ENCODE measurements at places on chromosomes 4 and X.

DNA sequence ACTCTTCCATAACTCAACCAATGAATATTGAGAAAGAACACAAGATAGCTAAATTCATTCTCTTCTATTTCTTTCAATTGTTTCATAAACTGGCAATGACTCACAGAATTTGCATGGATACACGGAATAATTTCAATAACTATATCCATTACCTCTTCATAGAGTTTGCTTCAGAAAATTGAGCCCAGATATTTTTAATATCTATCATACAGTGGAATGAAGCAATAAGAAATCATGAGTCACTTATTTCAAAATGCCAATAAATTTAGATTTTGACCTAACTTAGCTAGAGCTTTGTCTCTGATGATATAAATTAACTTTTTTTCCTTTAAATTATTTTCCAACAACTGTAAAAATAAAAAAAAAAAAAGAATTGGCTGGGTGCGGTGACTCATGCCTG is 22.2 kb upstream of the MANBA start:
- H3K36me3 ChIP-seq, result peaks cover 4% of the 10 kb centered on the region
- H3K4me1 ChIP-seq, result peaks cover 2% of the 10 kb centered on the region
- H3K27ac ChIP-seq, result no peak overlapping the region
- no peak overlapping the region for H3K4me3 ChIP-seq
- DNase-seq, result no peak

- no peaks in the 10 kb centered on the region for H3K4me1 ChIP-seq
- peaks cover 31% of the 10 kb centered on the region for H3K27me3 ChIP-seq
- H3K36me3 ChIP-seq, result no peaks in the 10 kb centered on the region
- H3K4me3 ChIP-seq, result no peak overlapping the region
Observed at GRCh38 chr4:153771046-153771445, 11.2 kb upstream of the RNF175 start.

DNA sequence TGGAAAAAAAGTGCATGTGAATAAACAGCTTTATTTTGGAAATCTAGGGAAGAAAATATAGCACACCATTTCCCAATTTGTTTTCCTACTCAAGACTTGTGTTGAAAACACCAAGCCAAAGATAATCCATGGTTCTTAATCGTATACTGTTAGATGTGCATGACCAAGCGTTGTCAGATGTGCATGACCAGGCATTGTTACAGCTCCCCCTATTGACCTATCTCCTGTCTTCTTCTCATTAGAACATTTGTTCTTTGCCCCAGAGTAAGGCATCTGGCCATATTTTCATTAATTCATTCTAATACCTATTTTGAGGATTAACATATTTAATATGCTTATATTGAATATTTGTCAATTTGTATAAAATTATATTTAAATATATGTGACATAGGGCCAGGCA is 14.4 kb upstream of the VCX start:
- H3K36me3 ChIP-seq, result no peaks in the 10 kb centered on the region
- no peak overlapping the region for H3K27ac ChIP-seq
- H3K4me3 ChIP-seq, result no peak overlapping the region
- peaks cover 2% of the 10 kb centered on the region for H3K27me3 ChIP-seq
- H3K4me1 ChIP-seq, result no peaks in the 10 kb centered on the region
- no peak for DNase-seq

DNA sequence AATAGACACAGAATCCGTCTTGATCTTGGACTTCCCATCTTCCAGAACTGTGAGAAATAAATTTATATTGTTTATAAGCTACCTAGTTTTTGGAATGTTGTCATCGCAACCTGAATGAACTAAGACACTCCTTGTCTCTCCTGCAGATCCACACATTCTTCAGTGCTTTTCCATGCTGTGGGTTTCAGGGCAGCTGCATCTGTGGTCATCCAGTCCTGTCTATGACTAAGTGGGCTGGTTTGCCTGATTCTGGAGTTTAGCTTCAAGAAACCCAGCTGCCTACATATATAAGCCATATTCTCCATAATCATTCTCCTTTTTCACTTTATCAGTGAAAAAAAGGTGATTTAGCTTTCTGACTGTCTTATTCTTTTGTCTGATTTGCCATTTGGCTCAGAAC is 170.3 kb upstream of the KIT start:
- no peaks in the 10 kb centered on the region for H3K4me1 ChIP-seq
- H3K4me3 ChIP-seq, result no peak overlapping the region
- no peaks in the 10 kb centered on the region for H3K36me3 ChIP-seq
- no peak overlapping the region for H3K27ac ChIP-seq
- no peak for DNase-seq

DNA sequence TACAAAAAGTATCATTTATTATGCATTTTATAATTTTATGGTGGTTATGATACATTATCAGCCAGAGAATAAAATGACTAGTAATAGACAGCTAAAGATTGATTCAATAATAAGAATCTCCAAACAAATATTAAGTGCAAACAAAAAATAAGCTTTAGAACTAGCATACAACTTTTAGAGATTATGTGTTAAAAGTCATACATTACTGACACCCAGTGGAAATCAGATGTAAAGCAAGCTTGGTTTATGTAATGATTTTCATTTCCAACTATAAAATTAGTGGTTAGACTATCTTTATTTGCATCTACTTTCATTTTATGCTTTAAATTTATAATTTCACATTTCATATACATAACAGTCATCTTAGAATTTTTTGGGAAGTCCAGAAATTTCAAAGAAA is 57.7 kb downstream of the IL13RA2 start:
- no peaks in the 10 kb centered on the region for H3K36me3 ChIP-seq
- H3K4me1 ChIP-seq, result no peaks in the 10 kb centered on the region
- H3K27ac ChIP-seq, result no peak overlapping the region
- no peaks in the 10 kb centered on the region for H3K27me3 ChIP-seq
- no peak for DNase-seq

DNA sequence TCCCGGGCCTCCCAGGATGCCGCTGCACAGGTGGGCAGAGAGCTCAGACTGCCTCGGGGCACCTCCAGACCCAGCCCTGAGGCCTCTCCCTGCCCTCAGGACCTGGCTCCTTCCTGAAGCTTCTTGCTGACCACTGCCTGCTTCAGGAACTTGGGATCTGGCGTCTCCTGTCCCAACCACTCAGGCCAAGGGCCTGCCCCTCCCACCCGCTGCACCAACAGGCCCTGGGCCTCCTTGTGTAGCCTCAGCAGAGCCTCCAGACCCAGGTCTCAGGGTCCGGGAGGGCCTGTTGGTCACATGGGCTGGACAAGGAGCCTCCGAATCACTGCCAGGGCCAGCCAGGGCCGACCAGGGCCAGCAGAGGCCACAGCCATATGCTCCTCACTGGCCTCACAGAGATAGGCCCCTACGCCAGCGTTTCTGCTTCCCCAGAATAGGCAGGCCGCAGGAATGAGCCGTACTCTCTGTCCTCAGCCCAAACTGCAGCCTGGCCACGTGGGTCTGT is 2.8 kb downstream of the MXD4 start:
- no peak overlapping the region for H3K4me3 ChIP-seq
- no peaks in the 10 kb centered on the region for H3K4me1 ChIP-seq
- H3K27ac ChIP-seq, result no peak overlapping the region

- H3K4me3 ChIP-seq, result no peak overlapping the region
- H3K4me1 ChIP-seq, result no peaks in the 10 kb centered on the region
- H3K27me3 ChIP-seq, result no peaks in the 10 kb centered on the region
- no peaks in the 10 kb centered on the region for H3K36me3 ChIP-seq
- DNase-seq, result no peak
Observed at GRCh38 chr4:22941688-22942375, 249.1 kb downstream of the GBA3 start.

DNA sequence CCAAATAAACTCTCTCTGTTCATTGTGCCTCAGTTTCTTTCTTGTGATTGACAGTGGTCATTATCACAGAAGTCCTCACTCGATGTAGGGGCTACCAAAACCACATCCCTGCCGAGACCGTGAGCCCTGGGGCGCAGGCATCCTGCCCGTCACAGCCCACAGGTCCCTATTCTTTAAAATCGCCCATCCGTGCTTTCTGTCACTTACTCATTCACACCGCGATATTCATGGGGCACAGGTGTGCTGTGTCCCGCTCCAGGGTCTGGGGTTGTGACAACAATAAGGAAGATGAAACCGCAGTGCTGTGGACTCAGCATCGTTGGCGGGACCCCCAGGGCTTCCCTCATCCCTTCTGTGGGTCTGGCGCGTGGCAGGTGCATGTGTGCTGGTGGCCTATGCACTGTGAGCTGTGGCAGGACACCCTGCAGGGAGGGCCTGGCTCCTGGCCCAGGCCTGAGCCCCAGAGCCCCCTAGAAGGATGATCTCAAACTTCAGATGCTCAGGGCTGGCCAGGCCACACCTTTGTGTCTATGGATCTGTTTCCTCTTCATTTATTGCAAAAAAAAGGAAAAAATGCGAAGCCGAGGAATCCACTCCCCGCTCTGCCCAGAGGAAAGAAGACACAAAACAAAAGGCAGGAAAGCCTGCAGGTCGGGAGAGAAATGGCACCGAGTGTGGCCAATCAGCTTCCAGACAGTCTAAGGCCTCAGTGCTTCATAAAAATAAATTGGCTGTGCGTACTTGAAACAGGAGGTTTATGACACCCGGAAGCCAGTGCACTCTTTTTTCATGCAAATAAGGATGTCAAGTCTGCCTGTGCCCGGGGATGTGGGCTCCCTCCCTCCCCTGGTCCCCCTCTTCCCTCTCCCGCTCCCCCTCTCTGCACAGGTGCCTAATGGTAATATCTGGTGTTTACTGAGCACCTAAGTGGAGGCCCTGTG is 109.5 kb upstream of the ADRA2C start:
- H3K4me1 ChIP-seq, result no peaks in the 10 kb centered on the region
- peaks cover 4% of the 10 kb centered on the region for H3K27me3 ChIP-seq
- H3K27ac ChIP-seq, result no peak overlapping the region
- H3K4me3 ChIP-seq, result no peak overlapping the region

DNA sequence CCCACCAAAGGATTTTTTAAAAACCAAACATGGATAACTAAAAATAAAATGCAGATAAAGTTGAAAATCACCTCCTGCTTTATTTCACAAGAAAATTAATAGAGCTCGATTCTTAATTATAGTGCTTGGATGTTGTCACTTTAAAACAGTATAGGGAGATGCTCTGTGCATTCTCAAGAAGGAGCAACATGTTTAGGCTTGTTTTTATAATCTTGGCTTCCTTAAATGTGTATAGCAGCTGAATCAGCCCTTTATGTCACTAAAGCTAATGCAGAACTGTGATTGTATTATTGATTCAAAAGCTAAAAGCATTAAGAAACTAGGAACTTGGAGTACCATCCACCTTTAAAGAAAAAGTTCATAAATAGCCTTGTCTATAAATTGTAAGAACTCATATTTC is 12.9 kb downstream of the UTP3 start:
- no peak overlapping the region for H3K4me3 ChIP-seq
- no peaks in the 10 kb centered on the region for H3K36me3 ChIP-seq
- no peak for DNase-seq
- peaks cover 17% of the 10 kb centered on the region for H3K4me1 ChIP-seq
- H3K27ac ChIP-seq, result no peak overlapping the region
- no peaks in the 10 kb centered on the region for H3K27me3 ChIP-seq

- H3K27me3 ChIP-seq, result no peaks in the 10 kb centered on the region
- H3K4me1 ChIP-seq, result peaks cover 2% of the 10 kb centered on the region
- H3K4me3 ChIP-seq, result no peak overlapping the region
- H3K36me3 ChIP-seq, result peaks cover 8% of the 10 kb centered on the region
- no peak for DNase-seq
Observed at GRCh38 chr4:108240366-108240765, 71.6 kb upstream of the LEF1 start.

DNA sequence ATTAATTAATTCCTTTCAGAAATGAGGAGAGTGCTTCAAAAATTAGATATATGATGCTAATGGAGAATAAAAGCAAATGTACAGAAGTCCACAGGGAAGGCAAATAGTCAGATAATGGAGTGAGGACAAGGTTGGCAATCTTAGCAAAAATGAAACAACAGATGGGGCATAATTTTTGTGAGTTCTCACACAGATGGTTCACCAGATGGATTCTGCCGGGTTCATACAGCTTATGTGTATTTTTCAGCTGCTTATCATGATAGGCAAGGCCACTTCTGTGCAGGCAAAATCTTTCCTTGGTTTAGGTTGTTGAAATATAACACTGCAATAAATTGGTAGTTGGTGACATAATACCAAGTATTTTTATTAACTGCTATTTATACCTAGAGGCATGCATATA is 1539.0 kb upstream of the IGFBP7 start:
- no peaks in the 10 kb centered on the region for H3K27me3 ChIP-seq
- H3K4me1 ChIP-seq, result no peaks in the 10 kb centered on the region
- H3K27ac ChIP-seq, result no peak overlapping the region
- H3K4me3 ChIP-seq, result no peak overlapping the region

DNA sequence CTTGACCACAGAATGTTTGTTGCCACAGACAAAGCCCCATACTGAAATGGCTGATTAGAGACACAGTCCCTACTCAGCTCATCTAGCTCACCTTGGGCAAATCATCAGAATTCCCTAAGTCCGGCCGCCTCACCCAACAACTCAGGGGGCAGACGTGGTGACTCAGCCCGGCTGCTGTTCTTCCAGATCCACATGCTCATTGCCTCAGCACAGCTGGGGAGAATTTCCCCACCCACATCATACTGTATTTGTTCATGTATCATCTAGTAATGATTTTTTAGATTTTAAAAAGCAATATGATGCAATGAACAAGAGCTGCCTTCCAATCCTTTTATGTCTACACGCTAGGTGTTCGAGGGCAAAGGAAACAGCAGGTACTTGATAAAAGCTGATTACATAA is 333.8 kb upstream of the TENM3 start:
- H3K36me3 ChIP-seq, result no peaks in the 10 kb centered on the region
- no peaks in the 10 kb centered on the region for H3K4me1 ChIP-seq
- no peak for DNase-seq
- no peaks in the 10 kb centered on the region for H3K27me3 ChIP-seq
- no peak overlapping the region for H3K27ac ChIP-seq

DNA sequence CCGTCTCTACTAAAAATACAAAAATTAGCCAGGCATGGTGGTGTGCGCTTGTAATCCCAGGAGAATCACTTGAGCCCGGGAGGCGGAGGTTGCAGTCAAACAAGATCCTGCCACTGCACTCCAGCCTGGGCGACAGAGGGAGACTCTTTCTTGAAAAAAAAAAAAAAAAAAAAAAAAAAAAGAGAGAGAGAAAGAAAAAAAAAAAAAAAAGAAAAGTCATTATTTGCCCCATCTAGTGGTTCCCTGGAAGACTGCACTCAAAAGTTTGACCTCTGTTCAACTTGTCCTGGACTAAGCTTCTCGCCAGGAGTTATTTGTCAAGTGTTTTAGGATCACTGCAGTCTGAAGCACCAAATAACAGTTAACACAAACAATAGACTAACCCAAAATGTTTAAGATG is 45.3 kb upstream of the KCTD8 start:
- H3K36me3 ChIP-seq, result no peaks in the 10 kb centered on the region
- H3K4me1 ChIP-seq, result no peaks in the 10 kb centered on the region
- H3K27me3 ChIP-seq, result no peaks in the 10 kb centered on the region
- no peak overlapping the region for H3K4me3 ChIP-seq
- H3K27ac ChIP-seq, result no peak overlapping the region

DNA sequence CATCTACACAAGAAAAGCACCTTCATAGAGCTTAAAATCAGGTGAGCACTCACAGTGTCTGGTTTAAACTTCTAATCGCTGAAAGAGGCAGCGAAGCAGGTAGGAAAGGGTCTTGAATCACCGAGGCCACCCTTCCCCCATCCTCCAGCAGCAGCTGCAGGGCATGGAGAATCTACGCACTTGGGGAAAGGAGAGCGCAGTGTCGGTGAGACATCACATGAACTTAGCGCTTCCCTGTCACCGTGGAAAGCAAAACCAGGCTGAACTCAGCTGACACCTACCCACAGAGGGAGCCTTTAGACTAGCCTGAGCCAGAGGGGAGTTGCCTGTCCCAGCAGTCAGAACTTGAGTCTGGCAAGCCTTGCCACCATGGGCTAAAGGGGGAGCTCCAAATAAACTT is 197.2 kb upstream of the ZFP42 start:
- H3K4me3 ChIP-seq, result no peak overlapping the region
- no peak for DNase-seq
- no peak overlapping the region for H3K27ac ChIP-seq
- no peaks in the 10 kb centered on the region for H3K36me3 ChIP-seq
- no peaks in the 10 kb centered on the region for H3K4me1 ChIP-seq

Data from activated naive CD8-positive, alpha-beta T cell treated with anti-CD3 and anti-CD28 coated beads, Interleukin-2, amount 10 ng/mL, durations not matched to agents 7 days and 5 days (primary cell).